ENCODE measurements at places on chromosomes 1 and 21.

GRCh38 chr1:218643281-218643680 lies 298.1 kb downstream of the TGFB2 start:
- no peak for DNase-seq

DNA sequence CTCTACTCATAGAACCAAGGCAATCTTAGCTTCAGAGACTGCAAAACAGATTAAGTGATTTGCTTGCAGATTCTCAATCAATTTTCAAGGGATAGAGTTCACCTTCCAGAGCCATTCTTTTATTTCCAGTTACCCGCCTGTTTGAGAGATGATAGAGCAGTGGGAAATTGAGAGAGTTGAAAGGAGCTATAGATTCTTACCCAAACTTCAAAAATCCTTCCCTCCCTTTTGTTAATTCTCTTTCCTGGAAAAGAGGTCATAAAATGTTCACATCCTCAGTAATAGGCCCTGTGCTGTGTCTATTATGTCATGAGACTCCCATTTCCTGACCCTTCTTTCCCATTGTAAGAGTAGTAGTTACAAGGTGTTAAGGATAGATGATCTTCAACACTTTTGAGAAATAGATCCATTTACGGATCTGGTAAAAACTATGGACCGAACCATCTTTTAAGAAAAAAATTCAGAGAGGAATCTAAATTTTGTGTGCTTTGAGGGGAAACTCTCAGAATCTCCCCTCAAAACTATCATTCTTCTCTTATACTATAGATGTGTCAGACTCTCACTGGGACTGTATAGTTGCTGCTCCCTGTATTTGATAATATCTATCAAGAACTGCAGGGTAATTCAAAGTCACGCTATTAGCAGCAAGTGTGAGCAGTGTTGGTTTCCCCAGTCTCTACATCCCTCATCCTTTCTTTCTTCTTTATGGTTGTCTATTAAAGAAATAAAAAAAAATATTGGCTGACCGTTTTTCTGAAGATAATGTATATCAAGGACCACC lies 8.0 kb downstream of the RGS4 start:
- DNase-seq = no peak

DNA sequence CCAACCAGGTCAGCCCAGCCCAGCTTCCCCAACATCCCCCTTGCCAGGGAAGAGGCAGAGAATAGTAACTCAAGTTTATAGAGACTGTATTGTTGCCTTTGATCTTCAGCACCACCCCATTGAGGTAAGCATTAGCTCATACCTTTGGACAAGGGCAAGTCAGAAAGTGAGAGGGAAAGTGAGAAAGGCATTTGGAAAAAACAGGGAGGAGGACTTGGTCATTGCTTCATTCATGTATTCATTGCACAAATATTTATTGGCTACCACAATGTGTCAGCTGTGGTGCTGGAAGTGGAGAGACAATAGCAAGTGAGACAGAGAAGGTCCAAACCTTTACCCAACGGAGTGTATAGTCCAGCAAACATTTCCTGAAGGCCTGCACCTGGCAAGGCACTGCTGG lies 561.2 kb downstream of the KIF26B start:
- no peak for DNase-seq

GRCh38 chr1:47231301-47232186 lies 481 bp downstream of the TAL1 start:
- DNase-seq = no peak

- DNase-seq = no peak
Observed at GRCh38 chr1:65170511-65171142, 22.6 kb downstream of the AK4 start.

DNA sequence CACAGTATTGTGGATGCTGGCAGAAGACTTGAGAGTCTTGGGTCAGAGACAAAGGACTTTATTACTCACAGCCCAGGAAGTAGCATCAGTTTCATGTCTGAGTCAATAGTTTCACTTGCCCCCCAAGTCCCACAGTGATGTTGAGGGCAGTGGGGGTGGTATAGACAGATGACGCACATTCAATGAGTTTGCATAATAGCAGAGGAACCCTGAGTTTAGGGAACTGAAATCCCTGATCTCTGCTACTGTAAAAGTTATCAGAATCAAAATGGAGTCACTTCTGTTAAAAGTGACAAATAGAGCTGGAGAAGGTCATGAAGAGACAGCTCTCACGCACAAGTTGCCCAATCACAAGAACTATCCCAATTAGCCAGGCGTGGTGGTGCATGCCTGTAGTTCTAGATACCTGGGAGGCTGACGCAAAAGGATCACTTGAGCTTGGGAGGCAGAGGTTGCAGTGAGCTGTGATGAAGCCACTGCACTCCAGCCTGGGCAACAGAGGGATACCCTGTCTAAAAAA lies 11.5 kb upstream of the HCRTR1 start:
- no peak for DNase-seq

- DNase-seq = no peak
Observed at GRCh38 chr1:204830747-204831146, 39.9 kb upstream of the NFASC start.

GRCh38 chr1:59532102-59532501 lies 235.2 kb downstream of the FGGY start:
- DNase-seq = no peak

GRCh38 chr1:228904222-228904621 lies 168.9 kb downstream of the RHOU start:
- DNase-seq = no peak
